Bronchial epithelial cell (primary cell): ENCODE measurements at places on chromosomes 2 and 18.

- DNase-seq: no peak
Observed at GRCh38 chr2:119446037-119446436, 14.4 kb downstream of the TMEM37 start.

DNA sequence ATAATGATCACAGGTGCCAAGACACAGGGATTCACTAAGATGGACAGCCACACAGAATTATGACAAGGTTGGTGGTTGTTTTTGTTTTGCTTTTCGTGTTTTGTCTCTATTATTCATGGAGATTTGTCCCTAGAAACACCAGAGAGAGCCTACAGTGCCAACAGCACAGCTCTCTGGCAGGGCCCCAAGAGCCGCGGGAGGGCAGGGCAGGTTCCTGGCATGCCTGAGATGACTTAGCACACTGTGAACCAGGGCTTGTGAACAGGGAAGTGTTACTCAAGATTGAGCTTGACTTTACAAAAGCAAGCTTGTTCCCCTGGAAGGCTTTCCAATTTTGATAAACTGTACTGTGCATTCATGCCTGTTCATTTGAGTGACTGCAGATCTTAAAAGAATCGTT, 437.4 kb upstream of the SALL3 start:
- DNase-seq: peak; percentile 19

GRCh38 chr2:166351319-166351718, 24.4 kb downstream of the SCN9A start:
- no peak for DNase-seq

GRCh38 chr18:31760695-31761094, at the start of gene SLC25A52:
Gene SLC25A52 (minus strand): TSS chr18:31760880. CDS start chr18:31760661, 219 bp downstream.
- no peak for DNase-seq

DNA sequence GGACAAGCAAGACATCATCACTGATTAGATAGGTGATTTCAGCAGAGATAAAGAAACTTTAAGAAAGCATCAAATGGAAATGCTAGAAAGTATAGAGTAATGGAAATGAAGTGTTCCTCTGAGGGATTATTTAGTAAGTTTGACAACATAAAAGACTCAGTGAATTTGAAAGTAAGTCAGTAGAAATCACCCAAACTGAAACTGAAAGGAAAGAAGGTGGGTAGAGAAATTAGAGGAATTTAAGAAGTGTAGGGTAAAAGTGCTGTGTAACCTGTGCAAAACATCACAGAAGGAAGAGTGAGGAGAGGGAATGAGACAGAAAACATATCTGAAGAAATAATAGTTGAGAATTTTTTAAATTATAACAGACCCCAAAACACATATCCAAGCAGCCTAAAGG, 343.1 kb downstream of the CBLN2 start:
- DNase-seq: no peak

- peak; percentile 45 for DNase-seq
Observed at GRCh38 chr2:144230448-144231085, 289.4 kb downstream of the ZEB2 start.

GRCh38 chr2:96879545-96880040, 9.7 kb upstream of the SEMA4C start:
- DNase-seq: no peak

- DNase-seq: no peak
Observed at GRCh38 chr2:41965173-41965908, 82.5 kb upstream of the PKDCC start.

DNA sequence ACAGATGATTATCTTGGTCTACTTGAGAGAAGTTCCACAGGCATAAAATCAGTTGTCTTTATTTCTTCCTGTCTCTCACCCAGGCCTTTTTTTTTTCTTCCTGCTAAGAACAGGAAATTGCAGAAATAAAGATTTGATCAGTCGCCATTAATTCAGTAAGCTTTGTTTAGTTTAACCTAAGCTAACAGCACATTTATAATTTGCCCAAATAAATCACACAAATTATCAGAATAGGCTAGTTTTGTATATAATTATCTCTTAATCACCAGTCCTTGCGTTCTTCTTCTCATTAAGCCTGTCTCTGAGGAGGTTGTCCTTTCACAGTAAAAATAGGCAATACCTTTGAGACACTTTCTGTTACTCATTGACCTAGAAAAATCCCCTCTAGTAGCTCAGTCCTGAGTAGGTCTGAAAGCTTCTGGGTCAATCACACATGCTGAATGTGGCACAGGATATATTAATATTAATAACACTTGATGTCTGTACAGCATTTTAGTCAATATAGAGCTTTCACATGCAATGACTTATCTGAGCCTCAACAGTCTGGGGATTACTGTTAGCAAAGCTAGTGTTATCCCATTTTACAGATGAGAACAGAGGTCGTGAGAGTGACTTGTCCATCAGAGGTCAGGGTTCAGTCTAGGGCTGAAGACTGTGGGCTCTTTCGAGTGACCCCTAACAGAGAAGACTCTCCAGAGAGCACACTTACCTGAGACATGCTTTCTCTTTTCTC, 11.2 kb upstream of the STK17B start:
- no peak for DNase-seq

GRCh38 chr2:181621779-181622490, 35.0 kb downstream of the CERKL start:
- DNase-seq: no peak

DNA sequence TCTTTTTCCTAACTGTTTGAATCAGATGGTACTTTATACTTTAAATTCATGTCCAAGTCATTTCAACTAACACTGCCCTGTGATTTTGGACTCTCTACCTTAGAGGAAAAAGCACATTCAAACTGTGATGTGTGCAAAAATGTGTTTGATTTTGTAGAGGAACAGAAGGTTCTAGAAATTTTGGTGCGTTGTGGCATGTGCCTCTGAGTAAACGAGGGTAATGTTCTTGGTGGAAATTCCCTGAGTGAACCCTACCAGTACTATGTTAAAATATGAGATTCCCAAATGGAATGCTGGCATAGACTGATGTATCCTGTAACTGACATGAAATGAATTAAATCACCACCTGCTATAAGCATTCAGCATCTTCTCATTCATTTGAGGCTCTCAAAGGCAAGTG, 901.9 kb upstream of the KLHL29 start:
- no peak for DNase-seq

- no peak for DNase-seq
Observed at GRCh38 chr2:85672456-85672855, 4.5 kb upstream of the SFTPB start.

GRCh38 chr2:228253752-228254151, 72.3 kb upstream of the SPHKAP start:
- no peak for DNase-seq

DNA sequence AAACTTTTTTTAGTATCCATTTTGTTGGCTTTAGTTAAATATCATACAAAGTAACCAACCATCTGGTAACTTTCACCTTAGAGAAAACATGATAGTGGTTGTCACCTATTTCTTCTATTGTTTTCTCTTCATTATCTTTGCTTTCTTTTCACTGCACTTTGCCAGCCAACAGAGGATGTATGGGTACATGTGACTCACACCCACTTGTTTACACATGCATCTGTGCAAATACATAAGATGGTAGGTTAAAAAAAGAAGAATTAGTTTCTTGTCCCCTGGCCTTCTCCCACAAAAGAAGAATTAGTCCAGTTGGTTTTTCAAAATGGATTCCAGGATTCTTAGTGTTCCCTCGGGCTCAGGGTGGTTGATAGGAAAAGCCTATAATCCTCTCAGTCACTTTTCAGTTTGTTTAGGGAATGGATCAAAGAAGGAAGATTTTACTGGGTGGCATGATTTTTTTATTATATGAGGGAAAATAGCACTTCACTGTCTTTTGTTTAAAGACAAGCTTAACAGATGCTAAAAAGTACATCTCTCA, 46.6 kb downstream of the CDK15 start:
- peak; percentile 72 for DNase-seq

DNA sequence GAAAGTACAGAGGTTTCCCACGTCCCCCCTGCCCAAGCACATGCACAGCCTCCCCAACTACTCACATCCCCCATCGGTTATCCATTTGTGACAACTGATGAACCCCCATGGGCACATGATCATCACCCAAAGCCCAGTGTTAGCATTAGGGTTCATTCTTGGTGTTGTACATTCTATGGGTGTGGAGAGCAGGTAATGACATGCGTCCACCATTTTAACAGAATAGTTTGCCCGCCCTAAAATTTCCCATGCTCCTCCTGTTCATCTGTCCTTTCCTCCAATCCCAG, 74.3 kb downstream of the LONRF2 start:
- DNase-seq: no peak

- no peak for DNase-seq
Observed at GRCh38 chr2:200540793-200541192, 14.8 kb downstream of the SGO2 start.

DNA sequence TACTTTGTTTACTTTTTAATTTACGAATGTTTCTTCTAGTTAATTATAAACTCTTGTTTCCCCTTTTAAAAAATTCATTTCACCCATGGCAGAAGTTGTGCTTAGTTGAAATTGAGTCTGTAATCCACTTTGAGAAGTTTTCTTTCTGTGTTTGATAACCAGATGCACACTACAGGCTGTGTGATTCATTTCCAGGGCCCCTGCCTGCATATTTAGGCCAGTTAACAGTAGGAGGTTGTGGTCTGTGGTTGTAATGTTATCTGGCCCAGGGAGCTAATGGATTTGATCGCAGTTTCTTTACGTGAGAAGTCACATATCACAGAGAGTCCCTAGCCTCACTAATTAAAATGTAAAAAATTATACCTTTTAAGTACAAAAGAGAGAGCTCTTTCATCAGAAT, 3.3 kb downstream of the CDH7 start:
- peak; percentile 7 for DNase-seq

DNA sequence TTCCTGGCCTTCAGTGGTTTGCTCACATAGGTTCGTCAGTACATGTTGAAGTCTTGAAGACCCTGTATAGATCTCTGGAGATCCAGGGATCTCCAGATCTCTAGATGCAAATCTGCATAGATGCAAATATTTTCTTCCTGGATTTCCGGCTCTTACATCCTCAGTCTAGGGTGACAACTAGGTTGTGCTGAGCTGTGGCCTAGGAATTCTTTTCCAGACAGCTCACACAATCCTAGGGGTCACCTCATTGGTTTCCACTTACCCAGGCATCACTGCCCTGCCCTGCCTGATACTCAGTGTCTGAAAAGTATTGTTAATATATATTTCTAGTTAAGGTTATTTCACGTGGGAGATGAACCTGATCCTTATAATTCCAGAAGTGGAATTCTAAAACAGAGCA, 105.1 kb upstream of the TTC27 start:
- DNase-seq: no peak

DNA sequence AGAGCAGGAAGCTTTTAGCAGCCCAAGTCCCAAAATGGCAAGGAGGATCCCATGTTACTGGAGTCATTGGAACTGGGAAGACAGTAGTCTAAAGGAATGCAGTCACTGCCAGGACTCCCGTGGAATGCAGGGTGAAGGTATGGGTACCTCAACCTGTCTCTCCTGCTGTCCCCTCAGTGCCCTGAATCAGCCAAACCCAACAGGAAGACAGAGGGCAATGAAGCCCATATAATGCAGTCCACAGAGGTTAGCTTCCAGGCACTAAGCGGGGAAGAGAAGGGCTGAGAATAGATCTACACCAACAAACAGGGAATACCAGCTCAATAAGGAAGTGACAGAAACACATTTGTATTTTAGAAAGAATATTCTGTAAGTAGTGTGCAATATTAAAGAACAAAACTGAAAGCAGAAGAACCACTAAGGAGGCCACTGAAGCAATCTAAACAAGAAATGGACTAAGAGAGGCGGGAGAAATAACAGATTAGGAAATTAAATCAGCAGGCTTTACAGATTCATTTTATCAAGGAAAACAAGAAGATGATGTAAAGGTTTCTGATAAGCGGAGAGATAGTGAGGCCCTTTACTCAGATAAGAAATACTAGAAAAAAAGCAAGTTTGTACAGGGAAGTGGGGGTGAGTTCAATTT, 8.3 kb downstream of the NEMP2 start:
- DNase-seq: no peak

DNA sequence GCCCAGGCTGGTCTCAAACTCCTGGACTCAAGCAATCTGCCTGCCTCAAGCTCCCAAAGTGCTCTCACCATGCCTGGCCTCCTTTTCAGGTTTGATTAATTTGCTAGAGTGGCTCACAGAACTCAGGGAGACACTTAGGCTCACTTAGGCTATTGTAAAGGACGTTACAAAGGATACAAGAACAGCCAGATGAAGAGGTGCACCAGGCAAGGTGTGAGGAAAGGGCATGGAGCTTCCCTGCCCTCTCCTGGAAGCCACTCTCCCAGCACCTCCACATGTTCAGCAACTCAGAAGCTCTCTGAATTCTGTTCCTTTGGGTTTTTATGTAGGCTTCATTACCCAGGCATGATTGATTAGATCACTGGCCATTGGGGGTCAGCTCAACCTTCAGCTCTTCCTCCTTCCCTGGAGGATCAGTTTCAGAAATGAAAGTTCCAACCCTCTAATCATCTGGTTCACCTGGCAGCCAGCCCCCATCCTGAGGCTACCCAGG, 78.7 kb upstream of the RGPD5 start:
- DNase-seq: peak; percentile 70

DNA sequence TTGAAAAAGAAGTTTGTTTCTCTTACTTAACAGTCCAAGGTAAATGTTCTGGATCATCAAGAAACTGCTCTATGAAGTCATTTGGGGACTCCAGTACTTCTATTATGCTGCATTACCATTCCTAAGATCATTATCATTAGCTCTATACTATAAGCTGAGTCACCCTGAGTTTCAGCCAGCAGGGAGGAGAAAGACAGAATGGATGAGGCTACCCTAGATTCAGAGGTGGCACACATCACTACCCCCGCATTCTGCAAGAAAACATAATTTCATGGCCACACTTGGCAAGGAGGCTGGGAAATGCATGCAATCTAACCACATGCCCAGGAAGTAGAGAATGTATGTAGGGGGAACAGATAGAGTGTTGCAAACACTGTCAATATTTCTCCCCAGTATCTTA, 16.6 kb upstream of the LNPK start:
- DNase-seq: peak; percentile 17

DNA sequence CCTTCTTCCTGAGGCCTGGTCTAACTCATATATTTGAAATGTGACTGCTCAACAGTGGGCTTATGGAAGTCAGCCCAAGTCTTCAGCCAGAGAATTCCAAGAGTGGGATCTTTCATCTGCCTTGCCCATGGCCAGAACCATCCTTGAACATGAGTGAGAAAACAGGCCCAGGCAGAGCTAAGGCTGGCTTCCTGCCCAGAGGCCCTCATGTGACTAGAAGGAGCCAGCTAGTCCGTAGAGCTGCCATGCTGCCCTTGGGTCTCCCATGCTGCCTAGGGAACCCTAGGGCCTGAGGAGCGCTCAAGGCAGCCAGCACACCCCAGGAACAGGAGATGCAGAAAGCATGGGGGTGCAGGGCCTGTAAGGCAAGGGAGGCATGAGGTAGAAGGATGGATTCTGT, 203.6 kb downstream of the FHOD3 start:
- DNase-seq: peak; percentile 75
